8988T (cell line): ENCODE measurements at places on chromosomes 2 and 18.

DNA sequence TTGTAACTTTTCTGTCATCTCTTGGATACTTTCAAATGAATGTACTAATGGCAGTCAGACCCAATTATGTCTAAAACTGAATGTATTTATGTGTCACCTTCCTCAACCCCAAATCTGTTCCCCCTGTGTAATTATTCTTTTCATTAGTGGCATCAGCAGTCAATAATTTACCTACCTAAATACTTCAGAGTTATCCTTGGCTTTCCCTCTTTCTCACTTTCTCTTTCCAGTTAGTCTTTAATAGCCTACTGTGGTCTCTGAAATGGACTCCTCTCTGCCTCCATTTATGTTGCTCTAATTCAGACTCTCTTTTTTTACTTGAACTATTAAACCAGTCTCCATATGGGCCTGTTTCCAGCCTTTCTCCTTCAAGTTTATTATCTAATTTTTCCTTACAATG lies 21.0 kb downstream of the C18orf63 start:
- no peak for DNase-seq

DNA sequence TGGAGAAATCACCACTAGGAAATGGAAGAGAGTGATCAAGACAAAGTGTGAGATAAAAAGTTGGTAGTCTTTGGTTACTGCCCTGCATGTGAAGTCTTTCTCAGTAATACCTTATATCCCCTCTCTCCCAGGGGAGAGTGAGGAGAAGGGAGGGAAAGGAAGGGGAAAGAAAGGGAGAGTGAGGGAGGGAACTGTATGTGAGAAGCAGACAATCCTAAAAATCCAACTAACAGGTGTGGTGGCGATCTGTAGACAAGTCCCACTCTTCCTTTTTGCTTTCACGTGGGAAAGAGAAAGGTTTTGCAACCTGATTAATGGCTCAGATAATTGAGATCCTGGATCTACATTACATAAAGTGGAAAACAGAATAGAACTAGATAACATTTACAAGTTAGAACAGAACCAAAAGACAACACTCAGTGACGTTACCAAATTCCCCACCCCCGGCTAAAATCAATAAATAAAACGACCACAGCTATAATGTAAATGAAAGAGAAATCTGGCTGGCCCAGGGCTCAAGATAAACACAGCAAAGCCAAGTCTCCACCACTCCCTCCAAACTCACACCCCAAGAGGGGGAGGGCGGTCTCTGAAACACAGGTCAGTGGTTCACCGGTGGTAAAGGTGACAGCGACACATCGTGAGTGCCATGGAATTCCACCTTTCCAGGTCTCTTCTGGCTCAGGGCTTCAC lies 10.0 kb upstream of the APCDD1 start:
- no peak for DNase-seq

GRCh38 chr2:235377176-235377575 lies 116.7 kb upstream of the AGAP1 start:
- no peak for DNase-seq

GRCh38 chr2:33603416-33603815 lies 4.3 kb upstream of the FAM98A start:
- no peak for DNase-seq

DNA sequence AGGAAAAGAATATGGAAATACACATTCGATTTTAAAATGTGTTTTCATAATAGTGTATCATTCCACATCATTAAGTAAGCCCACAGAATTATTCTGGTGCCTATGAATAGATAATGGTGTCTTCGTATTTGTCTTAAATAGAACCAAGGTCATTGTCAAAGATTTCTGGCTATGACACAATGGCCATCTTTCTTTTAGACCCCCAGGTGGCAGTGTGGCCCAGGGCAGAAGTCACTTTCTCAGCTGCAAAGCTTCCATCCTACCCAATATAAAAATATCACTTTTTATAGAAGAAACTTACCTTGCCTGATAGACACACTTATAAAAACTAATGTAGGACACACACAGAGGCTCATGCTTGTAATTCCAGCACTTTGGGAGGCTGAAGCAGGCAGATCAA lies 57.5 kb downstream of the ZRANB3 start:
- DNase-seq = no peak

DNA sequence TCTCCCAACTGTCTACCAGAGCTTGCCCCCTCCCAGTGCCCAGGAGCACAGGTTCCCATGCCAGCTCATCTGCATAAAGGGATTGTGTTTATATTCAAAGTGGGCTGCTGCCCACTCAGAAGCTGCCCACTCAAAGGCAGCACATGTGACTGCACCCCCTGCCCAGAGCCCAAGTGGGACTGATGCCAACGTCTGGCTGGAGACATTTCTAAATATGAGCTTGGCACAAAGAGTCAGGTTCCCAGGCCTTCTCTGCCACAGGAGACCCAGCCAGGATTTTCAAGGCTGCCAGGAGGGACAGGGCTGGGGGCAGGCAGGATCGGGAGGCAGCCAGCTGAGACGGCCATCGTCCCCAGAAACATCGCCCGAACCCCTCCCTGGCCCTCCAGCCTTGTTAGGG lies 67.1 kb downstream of the ZBTB7C start:
- DNase-seq = no peak

DNA sequence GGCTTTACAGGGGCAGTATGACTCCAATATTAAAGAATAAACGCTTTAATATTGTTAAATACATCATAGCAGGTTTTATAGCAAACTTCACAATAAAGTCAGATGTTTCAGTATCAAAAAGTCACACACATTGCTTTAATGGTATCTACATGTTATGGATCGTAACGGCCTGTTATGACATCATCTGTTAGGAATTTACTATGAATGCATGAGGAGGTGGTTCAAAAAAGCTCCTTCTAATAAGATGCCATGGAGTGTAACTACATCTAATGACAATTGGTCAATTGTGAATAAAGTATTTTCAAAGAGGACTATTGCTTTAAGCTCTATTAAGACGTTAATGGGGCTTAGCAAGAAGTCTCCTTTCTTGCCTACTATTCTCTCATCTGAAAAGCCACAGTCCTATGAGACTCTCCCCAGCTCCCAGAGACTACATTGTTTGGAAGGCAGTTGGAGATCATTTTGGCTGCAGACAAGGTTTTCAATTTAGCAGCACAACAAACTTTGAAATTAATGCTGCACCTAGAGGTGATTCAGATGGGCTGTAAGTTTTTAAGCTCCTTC lies 300.7 kb upstream of the MEIS1 start:
- no peak for DNase-seq
